Left colon (tissue), 2 donors: ENCODE measurements at places on chromosomes 12 and 14. TPM values are rescaled to one million over a fixed set of nuclear protein-coding genes. Genes with fewer than 3 reads are reported as not detected.

- DNase-seq: no peak
Observed at GRCh38 chr12:663293-663871, at the start of gene NINJ2. NINJ2 (minus strand) TSS chr12:663445; CDS start chr12:663360, 85 bp downstream.

DNA sequence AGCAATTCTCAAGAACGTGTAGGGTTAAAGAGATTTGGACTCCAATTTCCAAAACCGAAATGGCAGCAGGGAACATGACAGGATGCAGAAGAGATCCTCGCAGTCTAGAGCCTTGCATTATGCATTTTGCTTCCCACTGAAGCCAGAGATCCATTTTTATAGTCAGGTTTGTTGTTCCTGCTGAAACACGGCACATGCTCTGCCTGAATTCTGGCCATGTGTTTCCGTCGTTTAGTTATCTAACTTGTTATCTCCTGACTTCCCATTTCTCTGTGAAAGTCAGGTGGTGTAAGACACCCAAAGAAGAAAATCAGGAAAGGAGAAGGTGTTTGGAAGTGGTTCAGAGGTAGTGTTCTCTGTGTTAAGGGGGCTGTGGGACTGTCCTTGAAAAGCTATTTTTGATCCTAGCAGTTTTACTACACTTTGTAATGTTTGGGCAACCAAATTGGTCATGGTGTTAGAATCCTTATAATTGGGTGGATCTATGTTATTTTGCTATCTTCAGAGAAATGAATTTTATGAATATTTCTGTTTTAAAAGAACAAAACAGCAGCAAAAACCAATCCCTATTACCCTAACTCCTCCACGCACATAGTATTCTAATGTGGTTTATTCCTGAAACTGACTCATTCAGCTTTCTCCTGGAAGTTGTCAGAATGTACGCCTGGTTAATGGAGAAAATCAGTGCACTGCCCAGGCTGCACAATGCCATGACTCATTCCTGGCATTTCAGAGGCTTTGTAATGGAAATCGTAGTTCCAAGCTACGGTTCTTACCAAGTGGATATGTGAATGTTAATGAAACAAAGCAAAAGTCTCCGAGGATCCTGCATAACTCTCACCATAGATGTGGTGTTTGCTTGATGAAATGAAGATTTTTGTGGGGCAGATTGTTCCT, 110.1 kb downstream of the SAMD4A start:
- no peak for DNase-seq

GRCh38 chr12:46260913-46261476, 7.8 kb downstream of the SLC38A1 start:
- no peak for DNase-seq

- DNase-seq: no peak
Observed at GRCh38 chr12:19200261-19200660, 70.7 kb downstream of the PLEKHA5 start.

DNA sequence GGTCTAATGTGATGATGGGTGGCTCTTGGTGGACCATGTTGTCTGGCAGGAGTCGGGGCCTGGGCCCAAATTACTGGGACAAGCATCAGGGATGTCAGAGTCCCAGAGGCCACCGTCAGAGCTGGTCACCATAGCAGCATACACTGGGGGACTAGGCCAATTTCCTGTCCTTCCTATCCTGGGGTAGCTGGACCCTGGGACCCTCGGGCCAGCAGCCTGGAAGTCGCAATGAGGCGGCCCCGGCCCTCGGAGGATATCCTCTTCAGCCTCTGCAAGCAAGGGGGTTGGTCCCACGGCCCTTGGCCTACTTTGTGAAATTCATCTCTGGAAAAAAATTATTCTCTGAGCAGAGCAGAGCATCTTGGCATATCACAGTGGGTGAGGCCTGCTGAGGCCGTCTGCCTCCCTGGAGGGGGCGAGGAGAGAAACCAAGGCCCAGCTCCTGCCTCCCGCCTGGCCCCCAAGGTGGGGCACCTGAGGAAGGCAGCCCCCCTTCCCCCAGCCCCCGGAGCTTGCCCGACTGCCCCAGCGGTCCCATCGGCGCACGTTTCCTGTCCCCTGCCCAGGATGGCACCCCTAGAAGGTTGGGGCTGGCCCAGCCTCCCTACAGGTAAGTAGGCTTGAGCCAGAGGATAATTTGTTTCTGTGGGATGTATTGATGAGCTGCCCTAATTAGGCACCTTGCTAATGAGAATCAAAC, 135.0 kb upstream of the MYL2 start:
- DNase-seq: no peak

- DNase-seq: no peak
Observed at GRCh38 chr14:90609376-90609775, 206.9 kb downstream of the TTC7B start.

GRCh38 chr12:79063258-79063657, 198.7 kb downstream of the SYT1 start:
- no peak for DNase-seq

GRCh38 chr12:64756376-64756775, 2.8 kb downstream of the GNS start:
- no peak for DNase-seq

DNA sequence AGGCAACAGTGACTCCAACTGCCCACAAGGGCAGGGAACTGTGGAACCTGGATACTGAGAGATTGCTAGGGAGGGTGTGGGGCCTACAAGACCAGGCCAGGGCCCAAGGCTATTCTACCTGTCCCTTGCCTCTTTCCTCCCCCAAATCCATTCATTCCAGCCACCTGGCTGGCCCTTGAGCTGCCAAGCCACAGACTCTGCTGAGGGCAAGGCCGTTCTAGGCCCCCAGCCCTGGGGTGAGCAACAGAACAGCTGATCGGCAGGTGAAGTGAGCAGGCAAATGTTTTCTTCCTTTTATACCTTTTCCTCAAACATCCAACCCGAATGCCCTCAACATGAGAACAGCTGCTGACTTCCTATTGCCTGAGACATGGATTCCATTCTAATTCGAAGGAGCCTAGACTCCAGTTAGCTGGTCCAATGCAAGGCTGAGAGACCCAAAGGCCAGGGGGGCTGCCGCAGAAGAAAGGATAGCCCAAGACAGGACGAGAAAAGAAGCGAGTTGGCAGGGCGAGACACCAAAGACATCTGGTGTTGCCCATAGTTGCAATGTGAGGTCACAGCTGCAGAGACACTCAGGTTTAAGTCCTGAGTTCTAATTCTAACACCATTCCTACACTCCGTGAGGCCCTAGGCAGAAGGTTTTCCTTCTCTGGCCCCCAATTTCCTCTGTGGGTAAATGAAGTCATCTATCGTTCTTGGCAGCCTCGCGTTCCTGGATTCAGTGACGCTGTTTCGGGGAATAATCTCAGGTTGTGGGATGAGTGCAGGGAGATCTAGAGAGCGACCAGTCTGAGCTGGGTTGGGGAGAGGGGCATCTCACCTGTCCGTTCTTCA, 1.7 kb downstream of the C1QL4 start:
- no peak for DNase-seq

- DNase-seq: no peak
Observed at GRCh38 chr14:22802860-22803686, 12.2 kb downstream of the SLC7A7 start.

GRCh38 chr14:79708426-79709388, 502.6 kb downstream of the DIO2 start:
- no peak for DNase-seq

DNA sequence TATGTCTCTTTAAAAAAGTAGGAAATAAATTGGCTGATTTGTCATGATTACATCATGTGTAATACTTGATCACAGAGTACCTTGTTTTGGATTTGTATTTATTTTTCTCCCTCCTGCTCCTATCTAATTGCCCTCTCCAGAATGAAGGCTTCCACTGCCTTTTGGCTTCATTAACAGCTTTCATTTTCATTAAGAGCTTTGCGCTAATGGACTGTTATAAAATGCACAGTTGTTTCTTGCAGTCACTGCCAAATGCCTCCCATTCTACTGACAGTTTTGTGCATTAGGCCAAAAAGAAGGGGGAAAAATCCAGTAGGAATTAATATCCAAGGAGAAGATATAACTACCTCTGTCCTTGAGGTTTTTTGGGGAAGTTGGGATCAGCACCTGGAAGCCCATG, 159.2 kb downstream of the NRXN3 start:
- DNase-seq: no peak

DNA sequence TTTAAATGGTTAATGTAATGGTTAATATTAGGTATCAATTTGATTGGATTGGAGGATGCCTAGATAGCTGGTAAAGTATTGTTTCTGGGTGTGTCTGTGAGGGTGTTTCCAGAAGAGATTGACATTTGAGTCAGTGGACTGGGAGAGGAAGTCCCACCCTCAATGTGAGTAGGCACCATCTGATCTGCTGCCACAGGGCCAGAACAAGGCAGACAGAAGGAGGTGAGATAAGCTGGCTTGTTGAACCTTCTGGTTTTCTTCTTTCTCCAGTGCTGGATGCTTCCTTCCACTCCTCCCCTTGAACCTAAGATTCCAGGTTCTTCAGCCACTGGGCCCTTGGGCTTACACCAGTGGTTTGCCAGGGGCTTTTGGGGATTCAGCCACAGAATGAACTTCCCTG, 756.5 kb upstream of the LRFN5 start:
- DNase-seq: no peak

- DNase-seq: no peak
Observed at GRCh38 chr12:68240079-68240478, 13.3 kb downstream of the IL22 start.

GRCh38 chr14:69285661-69286255, 25.8 kb downstream of the GALNT16 start:
- DNase-seq: no peak

DNA sequence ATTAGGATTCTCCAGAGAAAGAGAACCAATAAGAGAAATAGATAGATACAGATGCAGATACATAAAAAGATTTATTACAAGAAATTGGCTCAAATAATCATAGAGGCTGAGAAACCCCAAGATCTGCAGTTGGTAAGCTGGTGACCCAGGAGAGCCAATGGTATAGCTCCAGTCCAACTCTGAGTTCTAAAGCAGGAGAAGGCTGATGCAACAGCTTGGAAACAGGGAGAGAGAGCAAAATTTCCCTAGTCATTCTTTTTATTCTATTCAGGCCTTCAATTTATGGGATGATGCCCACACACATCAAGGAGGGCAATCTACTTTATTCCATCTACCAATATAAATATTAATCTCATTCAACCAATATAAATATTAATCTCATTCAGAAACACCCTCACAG, 218.2 kb downstream of the PRKD1 start:
- no peak for DNase-seq

DNA sequence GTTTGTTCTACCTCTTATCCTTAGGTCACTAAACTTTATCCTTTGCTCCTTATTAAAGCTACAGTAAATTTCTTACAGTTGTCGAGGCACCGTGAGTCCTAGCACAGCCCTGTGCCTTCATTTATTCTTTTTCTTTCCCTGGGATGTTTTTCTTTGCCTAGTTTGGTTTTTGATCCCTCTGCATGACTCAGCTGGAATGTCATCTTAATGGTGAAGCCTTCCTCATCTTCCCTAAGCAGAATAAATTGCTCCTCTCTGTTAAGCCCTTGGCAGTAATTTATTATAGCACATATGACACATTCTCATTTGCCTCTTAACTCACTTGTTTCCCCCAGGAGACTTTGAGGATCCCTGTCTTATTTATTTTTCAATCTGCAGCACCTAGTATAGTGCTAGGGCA, 16.6 kb downstream of the ACTR10 start:
- DNase-seq: no peak

DNA sequence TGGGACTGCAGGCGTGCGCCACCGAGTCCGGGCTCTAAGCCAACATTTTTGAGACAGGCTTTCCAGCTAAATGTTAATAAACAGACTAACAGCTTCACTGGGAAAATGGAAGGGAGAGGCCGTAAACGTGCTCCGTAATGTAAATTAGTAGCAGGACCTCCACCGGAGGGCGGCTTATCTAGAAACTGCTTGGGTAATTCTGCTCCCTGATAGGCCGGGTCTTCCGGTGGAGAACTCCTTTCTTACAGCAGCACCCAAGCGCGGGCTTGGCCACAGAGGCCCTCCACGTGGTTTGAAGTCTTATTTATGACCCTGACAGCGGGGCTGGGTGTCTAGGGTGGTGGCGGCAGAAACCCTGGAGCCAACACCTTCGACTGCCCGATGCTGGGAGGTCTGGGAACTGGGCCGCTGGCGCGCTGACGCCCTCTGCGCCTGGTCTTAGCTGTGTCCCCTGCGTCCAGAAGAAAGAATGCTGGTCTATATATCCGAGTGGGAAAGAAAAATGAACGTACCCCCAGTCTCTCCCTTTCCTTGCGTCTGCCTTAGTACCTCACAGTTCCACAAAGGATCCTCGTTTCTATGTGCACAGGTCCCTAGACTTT, 1.7 kb downstream of the DPPA3 start:
- DNase-seq: no peak

DNA sequence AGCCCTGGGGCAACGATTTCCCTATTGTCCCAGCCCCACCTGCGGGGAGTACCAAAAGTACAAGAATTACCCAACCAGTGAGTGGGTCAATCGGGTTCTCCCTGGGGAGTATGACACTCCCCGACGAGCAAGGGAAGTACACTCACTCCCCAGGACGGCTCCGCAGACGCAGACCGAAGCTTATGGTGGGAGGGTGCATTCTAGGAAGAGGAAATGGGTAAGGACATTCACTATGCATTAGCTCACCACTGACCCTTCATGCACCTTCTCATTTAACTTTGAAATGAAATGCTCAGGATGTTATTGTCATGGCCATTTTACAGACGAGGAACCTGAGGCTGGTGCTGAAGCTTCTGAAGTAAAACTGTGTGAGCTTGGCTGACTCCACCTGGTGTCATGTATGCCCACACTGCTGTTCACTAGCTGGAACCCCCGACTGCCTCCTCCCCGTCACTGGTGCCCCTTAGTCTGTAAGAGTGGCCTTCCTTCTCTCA, 45.8 kb upstream of the TMED10 start:
- DNase-seq: no peak

DNA sequence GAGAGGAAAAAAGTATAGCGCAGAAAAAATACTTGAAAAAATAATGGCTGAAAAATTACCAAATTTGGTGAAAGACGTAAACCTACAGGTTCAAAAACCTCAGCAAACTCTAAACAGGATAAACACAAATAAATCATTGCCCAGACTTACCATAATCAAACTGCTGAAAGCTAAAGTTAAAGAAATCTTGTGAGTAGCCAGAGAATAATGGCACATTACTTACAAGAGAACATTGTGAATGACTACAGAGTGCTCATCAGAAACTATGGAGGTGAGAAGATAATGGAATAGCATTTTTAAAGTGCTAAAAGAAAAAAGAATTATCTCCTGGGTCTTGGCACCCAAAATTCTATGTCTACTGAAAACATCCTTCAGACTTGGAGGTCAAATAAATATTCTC, 36.0 kb downstream of the ATF1 start:
- DNase-seq: no peak

Gene SLCO1B3
- total RNA-seq: not detected

Gene PRH2
- not detected for total RNA-seq

Gene ETFRF1
- total RNA-seq: 11.0 TPM

Gene MBIP
- 21.2 TPM for total RNA-seq

Gene TDRD9
- total RNA-seq: 0.22 TPM

Gene ADAM21
- not detected for total RNA-seq

Gene DTD2
- total RNA-seq: 11.8 TPM

Gene KCNC2
- total RNA-seq: not detected

Gene CCDC197
- not detected for total RNA-seq
